ENCODE measurements at places on chromosomes 7 and 10.
A peak's percentile ranks its signal among the peaks of the same experiment; 100 is the strongest.

- no peak for DNase-seq
Observed at GRCh38 chr7:90242369-90243168, 2.4 kb upstream of the CFAP69 start.

- no peak for DNase-seq
Observed at GRCh38 chr10:90224791-90225566, 523.6 kb downstream of the KIF20B start.

DNA sequence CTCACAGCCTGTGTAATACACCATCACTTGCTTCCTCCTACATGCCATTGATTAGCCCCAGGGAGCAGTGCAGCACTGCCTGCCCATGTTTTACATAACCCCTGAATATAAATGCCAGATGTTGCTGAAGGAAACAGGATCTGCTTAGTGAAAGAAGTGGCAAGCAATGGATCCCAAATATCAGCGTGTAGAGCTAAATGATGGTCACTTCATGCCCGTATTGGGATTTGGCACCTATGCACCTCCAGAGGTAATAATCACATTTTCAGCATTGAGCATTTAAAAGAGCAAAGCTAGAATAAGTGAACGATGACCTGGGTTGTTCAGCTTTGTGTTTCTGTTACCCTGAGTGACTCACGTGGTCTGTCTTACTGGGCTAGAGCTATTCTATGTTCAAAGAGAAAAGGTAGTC lies at the start of gene AKR1C4:
TSS of gene AKR1C4 (plus strand) at position 136 of the 412 bp plus-strand sequence. CDS start at position 167, 31 bp downstream.
- DNase-seq = no peak

DNA sequence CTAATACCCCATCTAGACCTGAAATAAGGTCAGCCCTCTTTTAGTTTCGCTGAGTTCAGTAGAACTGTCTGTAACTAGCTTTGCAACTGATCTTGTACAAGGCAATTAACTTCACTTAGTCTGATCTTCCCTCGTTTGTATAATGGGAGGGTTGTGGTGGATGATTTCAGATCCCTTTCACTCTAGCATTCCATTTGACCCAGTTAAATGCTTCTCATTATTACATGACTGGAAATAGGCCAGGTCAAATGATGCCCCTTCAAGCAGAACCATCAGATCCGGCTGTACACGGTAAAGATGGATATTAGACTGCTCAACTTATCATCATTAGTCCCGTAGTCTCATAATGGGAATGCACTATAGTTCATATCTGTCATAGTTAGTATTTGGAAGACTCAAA lies 1009.0 kb downstream of the LRMDA start:
- DNase-seq = no peak

- DNase-seq = peak; percentile 82
Observed at GRCh38 chr10:89516149-89516832, 19.1 kb downstream of the SLC16A12 start.

- no peak for DNase-seq
Observed at GRCh38 chr7:47285860-47286491, 295.9 kb downstream of the TNS3 start.

- no peak for DNase-seq
Observed at GRCh38 chr10:4034907-4035598, 250.0 kb upstream of the KLF6 start.

- DNase-seq = no peak
Observed at GRCh38 chr10:62616885-62617590, 187.5 kb upstream of the ADO start.

GRCh38 chr10:102266670-102267069 lies 21.3 kb downstream of the GBF1 start:
- no peak for DNase-seq

DNA sequence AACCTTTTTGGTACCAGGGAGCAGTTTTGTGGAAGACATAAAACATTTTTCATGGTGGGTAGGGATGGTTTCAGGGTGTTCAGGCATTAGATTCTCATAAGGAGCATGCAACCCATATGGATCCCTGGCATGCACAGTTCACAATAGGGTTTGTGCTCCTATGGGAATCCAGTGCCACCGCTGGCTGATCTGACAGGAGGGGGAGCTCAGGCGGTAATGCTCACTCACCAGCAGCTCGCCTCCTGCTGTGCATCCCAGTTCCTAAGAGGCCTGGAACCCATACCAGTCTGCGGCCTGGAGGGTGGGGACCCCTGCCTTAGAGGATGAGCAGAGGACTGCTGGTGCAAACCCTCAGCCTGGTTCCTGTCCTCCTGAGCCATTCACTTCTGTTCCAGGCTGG lies 561.7 kb downstream of the SDK1 start:
- no peak for DNase-seq
